Progenitor cell of endocrine pancreas (in vitro differentiated cells): ENCODE measurements at places on chromosomes 1 and 21. TPM values are rescaled to one million over a fixed set of nuclear protein-coding genes. Genes with fewer than 3 reads are reported as not detected.

GRCh38 chr1:209202830-209203532 lies 380.5 kb upstream of the CAMK1G start:
- DNase-seq, result no peak

GRCh38 chr1:200079232-200079940 lies 51.9 kb downstream of the NR5A2 start:
- no peak for DNase-seq

DNA sequence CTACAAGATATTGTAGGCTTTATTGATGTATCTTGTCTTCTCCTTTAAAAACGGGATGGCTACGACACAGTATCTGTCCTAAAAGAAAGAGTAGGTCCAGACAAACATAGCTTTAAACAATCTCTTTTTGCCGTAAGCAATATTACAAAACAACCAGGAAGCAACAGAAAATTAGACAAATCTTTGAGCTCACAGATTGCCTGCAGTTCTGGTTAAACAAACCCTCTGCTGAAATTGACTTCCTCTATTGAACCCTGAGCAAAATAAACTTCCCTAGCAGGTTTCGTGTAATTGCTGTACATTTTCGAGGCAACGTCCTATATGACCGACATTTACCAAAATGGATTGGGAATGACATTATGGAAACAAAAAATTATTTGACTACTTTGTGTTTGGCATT lies 50.6 kb downstream of the CHML start:
- no peak for DNase-seq

- DNase-seq, result no peak
Observed at GRCh38 chr21:32626621-32627196, 14.5 kb upstream of the CFAP298 start.

- no peak for DNase-seq
Observed at GRCh38 chr1:17507915-17508314, 31.6 kb upstream of the ARHGEF10L start.

DNA sequence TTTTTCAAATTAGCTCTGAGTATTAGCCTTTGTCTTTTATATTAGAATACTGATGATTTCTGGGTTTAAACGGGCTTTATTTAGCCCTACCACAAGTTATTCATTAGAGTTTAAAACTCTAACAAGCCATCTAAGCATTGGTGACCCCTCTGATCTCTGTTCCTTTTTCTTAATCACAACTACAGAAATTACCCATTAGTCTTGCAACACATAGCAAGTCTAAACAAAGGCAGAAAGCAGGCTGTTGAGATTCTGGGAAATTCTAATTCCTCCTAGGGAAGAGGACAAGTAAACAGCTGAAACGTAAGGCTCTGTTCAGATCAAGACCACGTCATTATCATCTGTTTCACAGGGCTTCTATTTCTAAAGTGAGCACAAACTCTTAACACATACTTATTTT lies 491.2 kb upstream of the ZRANB2 start:
- no peak for DNase-seq

DNA sequence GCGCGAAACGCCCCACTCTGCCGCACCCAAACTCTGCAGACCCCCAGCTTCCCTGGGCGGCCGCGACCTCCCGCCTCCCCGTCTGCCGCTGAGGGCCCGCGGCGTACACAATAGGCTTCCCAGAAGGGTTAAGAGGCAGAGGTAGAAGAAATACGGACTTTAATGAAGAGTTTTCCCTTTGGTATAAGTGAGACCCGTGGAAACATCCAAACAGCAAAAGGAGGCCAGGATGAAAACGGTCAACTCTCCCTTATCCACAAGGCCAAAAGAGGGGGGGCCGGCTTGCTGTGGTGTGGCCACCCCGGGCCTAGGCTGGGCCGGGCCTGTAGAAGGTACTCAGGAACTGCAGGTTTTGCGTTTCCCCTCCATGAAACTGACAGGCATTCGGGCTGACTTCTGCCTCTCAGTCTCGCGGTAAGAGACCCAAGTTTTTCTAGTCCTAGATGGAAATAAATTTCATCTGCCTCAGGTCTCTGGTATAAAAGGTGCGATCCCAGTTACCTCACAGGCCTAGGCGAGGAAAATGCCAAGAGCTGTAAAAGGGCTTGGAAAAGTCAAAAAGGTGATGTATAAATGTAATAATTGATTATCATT lies 671 bp upstream of the PYGO2 start:
- DNase-seq, result no peak

DNA sequence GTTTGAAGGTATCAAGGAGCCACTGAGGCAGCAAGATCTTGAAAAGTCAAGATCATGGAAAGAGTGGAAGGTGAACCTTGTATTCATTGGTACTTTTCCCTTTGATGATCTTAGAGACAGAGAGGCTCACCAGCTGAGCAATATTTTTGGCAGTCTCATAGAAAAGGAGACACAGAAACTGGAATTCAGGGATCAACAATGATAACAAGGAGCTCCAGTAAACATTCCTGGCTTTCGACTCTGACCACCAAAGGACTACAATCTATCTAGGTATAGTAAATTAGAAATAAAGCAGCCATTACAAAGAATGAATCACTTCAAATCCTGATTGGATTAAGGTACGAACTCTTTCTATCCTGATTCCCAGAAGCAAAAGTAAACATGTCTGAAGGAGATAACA lies 615.4 kb downstream of the KIF26B start:
- DNase-seq, result no peak

DNA sequence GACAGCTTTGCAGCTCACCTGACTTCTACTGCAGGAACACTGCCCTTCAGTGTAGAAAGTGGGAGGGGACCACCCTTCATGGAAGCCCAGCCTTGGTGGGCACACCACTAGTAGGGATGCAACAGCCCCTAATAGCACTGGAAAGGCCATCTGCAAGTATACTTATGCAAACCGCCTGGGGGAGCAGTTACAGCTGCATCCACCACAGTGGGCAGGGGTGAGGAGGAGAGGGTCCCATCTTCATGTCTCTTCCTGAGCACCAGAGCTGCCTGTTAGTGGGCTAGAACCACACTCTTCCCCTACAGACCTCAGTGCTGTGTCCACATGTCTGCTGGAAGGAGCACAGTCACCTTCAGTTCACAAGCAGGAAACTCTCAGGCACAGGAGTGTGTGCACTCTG lies 66.2 kb upstream of the LHX8 start:
- no peak for DNase-seq

DNA sequence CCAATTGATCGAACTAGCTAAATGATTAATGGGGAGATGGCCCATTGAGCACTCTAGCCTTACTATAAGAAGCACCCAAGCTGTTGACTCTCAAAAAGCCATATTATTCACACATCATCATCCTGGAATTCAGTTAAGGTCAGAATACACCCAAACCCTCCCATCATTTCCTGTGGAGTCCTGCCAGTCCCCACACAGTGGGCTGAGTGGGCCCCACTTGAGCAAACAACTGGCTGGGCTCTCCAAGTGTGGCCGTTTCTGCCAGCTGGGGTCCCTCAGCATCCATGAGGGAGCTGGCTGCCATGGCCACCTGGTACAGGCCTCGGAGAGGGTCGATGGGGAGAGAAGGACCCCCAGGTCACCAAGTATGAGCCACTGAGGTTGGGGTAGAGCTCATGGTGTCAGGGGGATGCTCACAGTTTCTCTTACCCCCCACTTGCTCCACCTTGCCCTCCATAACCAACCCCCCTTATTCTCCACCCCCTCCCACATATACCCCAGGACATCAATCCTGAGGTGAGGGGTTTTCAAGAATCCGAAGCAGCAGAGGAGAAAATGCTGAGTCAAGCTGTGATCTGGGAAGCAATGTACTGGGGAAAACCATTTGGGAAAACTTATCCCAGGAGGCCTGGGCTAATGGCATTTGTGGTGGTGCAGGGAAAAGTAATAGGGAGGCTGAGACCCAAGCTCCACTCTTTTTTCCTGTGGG lies 60.3 kb downstream of the UBE2T start:
- no peak for DNase-seq

TENT5C gene
- total RNA-seq, result 11.4 and 13.6 TPM in 2 replicates

SLC45A1 gene
- 0.60 and 0.86 TPM in 2 replicates for total RNA-seq

BEND5 gene
- total RNA-seq, result 14.5 and 23.9 TPM in 2 replicates

MGST3 gene
- 128 and 136 TPM in 2 replicates for total RNA-seq

TNFRSF18 gene
- 0.48 TPM in 1 of 2 replicates, not detected in the other for total RNA-seq

S100A14 gene
- total RNA-seq, result 1.4 and 2.8 TPM in 2 replicates
